SIG-M5 (cell line): ENCODE measurements at places on chromosomes 6 and 20.

- no peak for DNase-seq
Measured at GRCh38 chr6:16302721-16303552, 64.5 kb downstream of the GMPR start.

DNA sequence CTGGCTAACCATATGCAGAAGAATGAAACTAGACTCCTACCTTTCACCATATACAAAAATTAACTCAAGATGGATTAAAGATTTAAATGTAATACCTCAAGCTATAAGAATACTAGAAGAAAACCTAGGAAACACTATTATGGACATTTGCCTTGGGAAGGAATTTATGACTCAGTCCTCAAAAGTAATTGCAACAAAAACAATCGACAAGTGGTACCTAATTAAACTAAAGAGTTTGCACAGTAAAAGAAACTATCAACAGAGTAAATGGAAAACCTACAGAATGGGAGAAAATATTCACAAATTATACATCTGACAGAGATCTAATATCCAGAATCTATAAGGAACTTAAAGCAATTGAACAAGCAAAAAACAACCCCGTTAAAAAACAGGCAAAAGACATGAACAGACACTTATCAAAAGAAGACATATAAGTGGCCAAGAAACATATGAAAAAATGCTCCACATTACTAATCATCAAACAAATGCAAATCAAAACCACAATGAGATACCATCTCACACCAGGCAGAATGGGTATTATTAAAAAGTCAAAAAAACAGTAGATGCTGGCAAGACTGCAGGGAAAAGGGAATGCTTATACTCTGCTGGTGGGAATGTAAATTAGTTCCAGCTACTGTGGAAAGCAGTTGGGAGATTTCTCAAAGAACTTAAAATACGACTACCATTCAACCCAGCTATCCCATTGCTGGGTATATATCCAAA lies 31.9 kb downstream of the RALGAPB start:
- DNase-seq: no peak

DNA sequence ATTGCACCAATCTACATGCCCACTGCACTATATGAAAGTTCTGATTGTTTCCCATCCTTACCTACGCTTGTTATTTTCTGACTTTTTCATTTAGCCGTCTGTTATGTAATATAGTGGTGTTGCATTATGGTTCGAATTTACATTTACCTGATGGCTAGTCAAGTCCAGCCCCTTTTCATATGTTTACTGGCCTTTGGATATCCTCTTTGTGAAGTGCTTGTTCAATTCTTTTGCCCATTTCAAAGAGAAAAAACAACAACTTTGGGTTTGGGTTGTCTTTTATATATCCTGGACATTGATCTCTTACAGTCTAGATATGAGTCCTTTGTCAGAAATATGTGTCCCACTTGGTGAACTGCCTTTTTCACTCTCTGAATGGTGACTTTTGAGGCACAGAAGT lies 21.1 kb downstream of the PPP1R14C start:
- DNase-seq: no peak

- no peak for DNase-seq
Measured at GRCh38 chr20:37804584-37805566, 98.1 kb upstream of the VSTM2L start.

GRCh38 chr6:32868257-32868788 lies 14.3 kb downstream of the PSMB9 start:
- no peak for DNase-seq

DNA sequence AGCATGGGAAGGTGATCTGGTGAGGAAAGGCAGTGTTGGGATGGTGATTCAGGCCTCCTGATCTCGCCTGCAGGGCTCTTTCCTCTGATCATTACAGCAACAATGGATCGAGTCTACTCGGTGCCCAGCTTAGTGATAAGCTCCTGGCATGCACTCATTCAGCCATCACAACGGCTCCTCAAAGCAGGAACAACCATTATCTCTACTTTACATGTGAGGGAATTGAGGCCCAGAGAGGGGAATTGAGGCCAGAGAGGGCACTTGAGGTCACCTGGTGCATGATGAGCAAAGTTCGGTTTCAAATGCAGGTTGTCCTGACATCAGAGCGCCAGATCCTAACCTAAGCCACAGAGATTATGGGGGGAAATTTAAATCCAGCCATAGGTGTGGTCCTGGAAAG lies 42.0 kb upstream of the BPIFA2 start:
- no peak for DNase-seq

- DNase-seq: no peak
Measured at GRCh38 chr20:41600926-41601631, 17.1 kb downstream of the CHD6 start.

GRCh38 chr6:105199711-105200110 lies 19.9 kb upstream of the POPDC3 start:
- no peak for DNase-seq

- DNase-seq: no peak
Measured at GRCh38 chr6:166236596-166236995, 68.9 kb upstream of the TBXT start.

GRCh38 chr20:62177307-62177706 lies 5.5 kb upstream of the MTG2 start:
- DNase-seq: no peak
